Fibroblast of lung (primary cell): ENCODE measurements at places on chromosomes 2 and 18.
A peak's percentile ranks its signal among the peaks of the same experiment; 100 is the strongest.

DNA sequence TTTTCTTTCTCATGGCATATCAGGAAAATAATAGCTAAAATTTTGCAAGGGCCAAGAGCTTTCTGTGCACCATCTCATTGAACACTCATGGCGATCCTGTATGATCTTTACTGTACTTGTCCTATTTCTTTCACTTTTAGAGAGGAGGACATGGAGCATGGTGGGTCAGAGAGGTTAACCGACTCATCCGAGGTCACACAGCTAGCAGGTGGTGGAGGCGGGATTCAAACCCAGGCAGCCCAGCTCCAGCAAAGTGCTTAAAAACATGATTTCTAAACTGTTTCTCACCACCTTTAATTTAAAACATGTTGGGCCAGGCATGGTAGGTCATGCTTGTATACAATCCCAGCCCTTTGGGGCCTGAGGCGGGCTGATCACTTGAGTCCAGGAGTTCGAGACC lies 6.4 kb downstream of the NGEF start:
- no peak for DNase-seq

- no peak for DNase-seq
Observed at GRCh38 chr2:235553291-235553690, 59.4 kb downstream of the AGAP1 start.

- DNase-seq, result no peak
Observed at GRCh38 chr2:209741953-209742352, 29.7 kb upstream of the UNC80 start.

- DNase-seq, result no peak
Observed at GRCh38 chr2:204933735-204934374, 388.6 kb downstream of the PARD3B start.

- DNase-seq, result no peak
Observed at GRCh38 chr2:223648755-223649154, 46.6 kb upstream of the SCG2 start.

DNA sequence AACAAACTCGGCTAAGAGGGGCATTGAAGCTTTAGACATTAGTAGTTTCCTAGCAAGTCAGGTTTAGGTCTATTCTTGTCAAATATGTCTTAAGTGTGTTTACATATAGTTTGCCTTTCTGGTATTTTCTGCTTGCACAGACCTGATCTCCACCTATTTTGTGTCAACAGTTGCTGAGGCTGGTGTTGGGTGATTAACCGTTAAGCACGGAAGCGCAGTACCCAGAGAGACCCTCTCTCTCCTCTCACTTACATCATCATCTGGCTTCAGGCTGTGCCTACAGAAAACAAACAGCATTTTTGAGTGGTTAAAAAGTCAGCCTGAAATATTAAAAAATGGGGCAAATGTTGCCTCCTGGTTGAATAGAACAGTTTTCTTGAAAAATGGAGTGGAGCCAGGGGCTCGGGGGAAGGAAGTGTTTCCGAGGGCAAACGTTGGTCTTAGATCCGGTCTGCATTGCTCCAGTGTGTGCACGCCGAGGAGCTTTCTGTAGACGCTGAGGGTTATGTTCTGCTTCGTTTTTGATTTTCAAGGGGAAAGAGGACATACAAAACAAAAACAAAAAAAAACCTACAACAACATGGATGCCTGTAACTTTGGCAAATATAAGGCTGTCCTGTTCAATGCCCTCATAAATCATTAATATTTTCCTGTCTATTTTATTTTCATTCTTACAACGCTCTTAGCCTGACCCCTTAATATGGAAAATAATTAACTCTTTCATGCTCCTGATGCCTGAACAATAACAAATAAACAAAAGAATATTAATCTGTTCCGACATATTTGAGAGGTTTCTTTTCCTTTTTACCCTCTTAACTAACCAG lies 120.8 kb downstream of the MEIS1 start:
- DNase-seq, result peak; percentile 22

- no peak for DNase-seq
Observed at GRCh38 chr18:40708726-40709125, 1246.3 kb upstream of the PIK3C3 start.

DNA sequence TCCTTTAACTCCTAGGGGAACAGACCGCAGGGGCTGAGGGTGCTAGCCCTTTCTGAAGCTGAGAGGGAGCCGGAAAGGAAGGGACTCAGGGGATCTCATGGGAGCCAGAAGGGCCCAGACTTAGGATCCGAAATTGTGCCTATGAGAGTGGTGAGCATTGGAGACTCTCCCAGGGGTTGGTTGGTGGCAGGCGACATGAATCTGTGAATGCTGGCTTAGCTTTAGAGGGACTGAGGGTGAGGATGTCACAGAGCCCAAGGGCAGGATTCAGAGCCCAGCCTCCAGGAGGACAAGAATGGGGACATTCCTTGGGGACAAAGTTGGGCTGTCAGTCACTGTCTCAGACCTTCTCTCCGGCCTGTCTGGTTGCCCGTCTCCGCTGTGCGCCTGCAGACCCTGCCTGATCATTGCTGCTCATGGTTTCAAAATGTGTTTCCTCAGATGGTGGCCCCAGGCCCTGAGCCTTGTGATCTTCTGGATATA lies 17.5 kb downstream of the GNLY start:
- DNase-seq, result no peak

GRCh38 chr2:75474115-75474514 lies 86.6 kb downstream of the EVA1A start:
- DNase-seq, result no peak

- peak; percentile 66 for DNase-seq
Observed at GRCh38 chr2:48112911-48113680, 206.8 kb upstream of the FBXO11 start.

DNA sequence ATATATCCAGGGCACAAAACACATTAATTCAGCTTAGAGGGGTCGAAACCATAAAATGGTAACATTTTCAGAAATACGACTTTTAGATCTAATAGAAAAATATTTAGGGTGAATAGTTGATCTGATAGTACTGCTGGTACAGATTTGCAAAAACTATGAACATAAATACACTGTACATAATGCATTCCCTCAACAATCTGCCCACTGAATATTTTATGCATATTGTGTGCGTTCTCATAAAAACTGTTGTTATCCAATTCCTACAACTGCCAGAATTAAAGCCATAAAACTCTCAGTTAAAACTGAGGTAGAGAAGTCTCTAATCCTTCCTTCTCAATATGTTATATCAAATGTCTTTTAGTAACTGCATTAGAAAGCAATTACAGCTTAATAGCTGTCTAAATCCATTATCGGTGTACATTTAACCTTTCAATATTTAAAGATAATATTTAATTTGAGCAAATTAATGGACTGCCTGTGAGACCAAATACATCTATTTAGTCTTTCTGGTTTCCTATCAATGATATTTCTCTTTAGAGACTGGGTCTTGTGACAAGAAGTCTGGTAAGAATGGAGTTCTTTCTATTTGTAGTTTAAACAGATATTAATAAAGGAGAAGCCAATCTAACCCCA lies 32.5 kb downstream of the TCF4 start:
- no peak for DNase-seq

GRCh38 chr2:20667531-20668401 lies 822 bp downstream of the GDF7 start:
- no peak for DNase-seq

GRCh38 chr2:208025814-208026184 lies 472 bp upstream of the PLEKHM3 start:
- DNase-seq, result no peak

GRCh38 chr2:67844024-67844540 lies 218.7 kb downstream of the C1D start:
- no peak for DNase-seq

GRCh38 chr2:163338270-163338669 lies 397.5 kb downstream of the FIGN start:
- DNase-seq, result no peak

DNA sequence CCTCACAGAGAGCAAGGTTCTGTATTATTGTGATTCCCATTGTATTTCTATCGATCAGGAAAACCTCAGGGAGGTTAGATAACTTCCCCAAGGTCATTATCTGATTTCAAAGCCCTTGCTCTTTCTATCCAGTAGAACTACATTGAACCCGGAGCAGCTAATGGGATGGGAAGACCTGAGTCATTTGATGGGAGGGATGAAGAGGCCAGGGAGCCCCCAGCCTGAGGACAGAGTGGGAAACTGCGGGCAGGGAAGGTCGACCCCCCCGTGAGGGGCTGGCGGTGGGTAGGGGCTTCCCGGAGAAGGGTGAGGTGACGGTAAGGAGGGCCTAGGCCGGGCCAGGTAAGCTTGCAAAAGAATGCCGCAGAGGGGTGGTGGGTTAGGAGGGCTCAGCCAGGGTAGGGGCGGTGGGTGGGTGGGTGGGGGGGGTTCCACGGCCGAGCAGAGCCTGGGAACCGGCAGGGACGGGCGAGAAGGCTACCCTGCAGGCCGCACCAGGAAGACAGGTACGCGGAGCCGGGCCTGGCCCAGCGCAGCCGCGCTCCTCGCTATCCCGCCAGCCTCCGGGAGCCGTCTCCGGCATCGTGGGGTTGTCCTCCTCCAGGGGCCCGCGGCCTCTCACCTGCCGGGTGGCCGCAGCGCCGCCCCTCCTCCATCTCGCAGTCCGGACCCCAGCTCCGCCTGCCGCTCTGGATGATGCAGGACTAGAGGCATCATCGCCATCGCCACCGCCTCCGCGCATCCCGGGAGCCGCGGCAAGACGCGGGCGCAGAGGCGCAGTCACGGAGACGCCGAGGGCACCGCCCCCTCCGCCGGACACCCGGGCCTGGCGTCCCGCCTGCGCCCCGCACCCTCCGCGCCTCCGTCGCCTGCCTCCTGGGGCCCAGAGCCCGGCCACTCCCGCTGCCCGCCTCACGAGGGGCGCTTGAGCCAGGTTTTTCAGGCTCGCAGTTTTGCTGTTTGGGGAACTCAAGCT lies at the start of gene GPR75:
Gene GPR75, minus strand, starts transcription at position 762 of the 976 bp plus-strand sequence. CDS start 5,211 bp downstream, outside the sequence.
- peak; percentile 21 for DNase-seq

DNA sequence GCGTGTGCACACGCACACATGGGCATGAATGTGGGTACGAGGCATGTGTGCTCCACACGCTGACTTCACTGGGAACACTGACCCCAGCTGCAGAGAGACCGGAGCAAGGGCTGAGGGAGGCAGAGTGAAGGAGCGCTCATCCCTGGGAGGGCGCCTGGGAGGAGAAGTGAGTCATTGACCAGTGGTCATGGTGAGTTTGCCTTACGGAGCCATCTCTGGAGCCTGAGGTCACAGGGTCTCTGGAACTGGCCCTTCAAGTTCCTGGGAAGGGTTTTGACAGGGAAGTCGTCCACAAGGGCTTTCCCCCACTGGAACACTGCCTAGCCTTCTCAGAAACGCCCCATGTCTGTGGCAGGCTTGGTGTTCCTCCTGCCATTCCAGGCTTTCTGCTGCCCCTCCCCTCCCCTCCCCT lies 14.3 kb upstream of the TMEM185B start:
- DNase-seq, result peak; percentile 93

DNA sequence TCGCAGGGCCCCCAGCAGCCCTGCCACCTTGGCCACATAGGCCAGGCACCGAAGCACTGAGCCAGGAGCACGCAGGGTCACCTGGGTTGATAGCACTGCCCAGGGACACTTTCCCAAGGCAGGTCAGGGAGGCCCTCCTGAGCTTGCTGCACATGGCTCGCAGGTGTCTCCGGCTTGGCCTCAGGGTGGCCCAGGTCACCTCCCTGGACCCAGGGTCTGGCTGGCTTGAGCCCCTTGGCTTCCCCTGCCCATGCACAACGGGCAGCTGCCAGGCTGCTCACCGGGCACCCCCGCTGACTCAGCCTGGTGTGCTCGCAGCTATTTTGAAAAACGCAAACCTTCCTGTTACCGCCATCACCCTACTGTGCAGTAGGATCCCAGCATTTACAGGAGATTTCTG lies 502.3 kb downstream of the EIPR1 start:
- no peak for DNase-seq

DNA sequence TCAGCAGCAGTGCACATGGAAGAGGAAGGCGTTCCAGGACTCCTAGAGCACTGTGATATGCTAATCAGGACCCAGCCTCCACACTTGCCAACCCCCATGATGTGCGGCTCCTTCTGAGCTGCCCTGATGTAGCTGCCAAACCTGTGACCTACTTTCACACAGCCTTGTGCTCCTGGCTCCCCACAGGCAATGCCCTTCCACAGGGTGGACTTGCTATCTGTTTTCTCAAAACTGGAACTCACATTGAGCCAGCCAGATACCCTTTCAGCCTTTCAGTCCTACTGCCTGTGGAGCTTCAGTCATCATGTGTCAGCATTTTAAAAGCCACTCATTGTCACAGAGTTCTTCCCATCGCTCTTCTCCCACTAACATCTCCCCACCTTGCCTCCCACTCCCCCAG lies 181.6 kb downstream of the AFF3 start:
- DNase-seq, result no peak

- peak; percentile 72 for DNase-seq
Observed at GRCh38 chr2:163157891-163158496, 319.4 kb upstream of the KCNH7 start.

- DNase-seq, result peak; percentile 14
Observed at GRCh38 chr2:134029418-134029817, 224.5 kb upstream of the MGAT5 start.

DNA sequence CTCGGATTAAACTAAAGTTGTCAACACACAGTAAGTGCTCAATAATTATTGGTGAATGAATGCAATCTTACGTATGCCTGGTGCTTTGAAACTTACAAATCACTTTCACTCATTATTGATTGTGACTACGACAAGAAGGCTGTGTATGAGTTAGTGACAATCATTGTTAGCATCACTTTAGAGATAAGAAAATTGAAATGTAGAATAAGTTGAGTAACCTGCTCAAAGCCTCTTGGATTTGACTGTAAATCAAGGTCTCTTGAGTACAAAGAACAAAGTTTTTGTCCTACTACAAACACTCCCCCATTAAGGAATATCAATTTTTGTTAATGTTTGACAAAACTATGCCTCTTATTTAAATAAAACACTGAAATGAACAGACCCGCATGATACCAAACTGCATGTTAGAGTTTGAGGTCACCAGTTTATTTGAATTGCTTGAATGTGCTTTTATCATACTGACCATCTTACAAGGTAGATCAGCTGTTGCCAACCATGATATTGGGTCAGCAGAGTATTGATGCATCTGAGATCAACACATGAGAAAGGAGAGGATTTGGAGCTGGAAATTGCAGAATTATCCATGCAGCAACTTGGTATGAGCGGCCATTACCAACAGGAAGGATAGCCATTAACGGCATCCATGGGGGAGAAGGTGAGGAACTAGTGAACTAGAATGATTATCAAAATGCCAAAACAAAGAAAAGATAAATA lies 142.1 kb downstream of the IRS1 start:
- no peak for DNase-seq

DNA sequence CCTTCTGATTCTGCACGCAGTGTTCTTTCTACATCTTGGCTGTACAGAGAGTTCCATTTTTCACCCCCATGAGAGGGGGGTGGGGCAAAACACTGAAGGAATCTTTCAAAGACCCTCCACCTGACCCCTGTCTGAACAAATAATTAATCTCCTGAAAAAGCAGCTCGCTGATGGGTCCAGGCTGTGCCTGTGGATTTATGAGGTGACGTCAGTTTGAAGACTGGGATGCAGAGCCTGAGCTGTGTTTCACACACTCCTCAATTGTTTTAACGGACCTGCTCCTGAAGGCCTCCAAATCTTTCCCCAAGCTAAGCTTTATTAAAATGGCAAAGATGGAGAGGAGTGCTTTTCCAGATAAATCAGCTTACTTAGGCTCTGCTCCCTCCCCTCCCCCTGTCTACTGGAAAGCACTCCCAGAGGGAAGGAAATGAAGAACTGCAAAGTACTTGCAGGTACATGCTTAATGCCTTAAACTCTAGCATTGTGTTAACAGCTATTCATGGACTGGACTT lies 390.2 kb upstream of the TNP1 start:
- peak; percentile 93 for DNase-seq
